Naive thymus-derived CD8-positive, alpha-beta T cell (primary cell): ENCODE measurements at places on chromosomes 16 and 17. TPM values are rescaled to one million over a fixed set of nuclear protein-coding genes. Genes with fewer than 3 reads are reported as not detected.

Gene PDIA2
- 0.44 TPM for total RNA-seq

Gene PRSS21
- 2.0 TPM for total RNA-seq

Gene PPM1E
- not detected for total RNA-seq

Gene NPIPB2
- 24.5 TPM for total RNA-seq

Gene ORC6
- 3.4 TPM for total RNA-seq

Gene DPEP2
- total RNA-seq = 151 TPM

Gene CIITA
- total RNA-seq = 18.8 TPM

Gene HCRT
- not detected for total RNA-seq

Gene RASL10B
- total RNA-seq = 0.57 TPM

Gene SLC13A5
- total RNA-seq = not detected

Gene AIPL1
- total RNA-seq = not detected

Gene APOBR
- total RNA-seq = 9.0 TPM

Gene PRPSAP1
- 42.5 TPM for total RNA-seq

Gene NACA2
- not detected for total RNA-seq
